SHP77 (cell line): ENCODE measurements at places on chromosomes 2 and 18.

- no peak for DNase-seq
Observed at GRCh38 chr2:196369967-196370366, 198.6 kb upstream of the STK17B start.

- no peak for DNase-seq
Observed at GRCh38 chr18:26553943-26554342, 5.6 kb upstream of the KCTD1 start.

- no peak for DNase-seq
Observed at GRCh38 chr2:109476641-109477441, 136.9 kb downstream of the SEPTIN10 start.

- no peak for DNase-seq
Observed at GRCh38 chr2:28979576-28980366, 1.3 kb upstream of the TOGARAM2 start.

DNA sequence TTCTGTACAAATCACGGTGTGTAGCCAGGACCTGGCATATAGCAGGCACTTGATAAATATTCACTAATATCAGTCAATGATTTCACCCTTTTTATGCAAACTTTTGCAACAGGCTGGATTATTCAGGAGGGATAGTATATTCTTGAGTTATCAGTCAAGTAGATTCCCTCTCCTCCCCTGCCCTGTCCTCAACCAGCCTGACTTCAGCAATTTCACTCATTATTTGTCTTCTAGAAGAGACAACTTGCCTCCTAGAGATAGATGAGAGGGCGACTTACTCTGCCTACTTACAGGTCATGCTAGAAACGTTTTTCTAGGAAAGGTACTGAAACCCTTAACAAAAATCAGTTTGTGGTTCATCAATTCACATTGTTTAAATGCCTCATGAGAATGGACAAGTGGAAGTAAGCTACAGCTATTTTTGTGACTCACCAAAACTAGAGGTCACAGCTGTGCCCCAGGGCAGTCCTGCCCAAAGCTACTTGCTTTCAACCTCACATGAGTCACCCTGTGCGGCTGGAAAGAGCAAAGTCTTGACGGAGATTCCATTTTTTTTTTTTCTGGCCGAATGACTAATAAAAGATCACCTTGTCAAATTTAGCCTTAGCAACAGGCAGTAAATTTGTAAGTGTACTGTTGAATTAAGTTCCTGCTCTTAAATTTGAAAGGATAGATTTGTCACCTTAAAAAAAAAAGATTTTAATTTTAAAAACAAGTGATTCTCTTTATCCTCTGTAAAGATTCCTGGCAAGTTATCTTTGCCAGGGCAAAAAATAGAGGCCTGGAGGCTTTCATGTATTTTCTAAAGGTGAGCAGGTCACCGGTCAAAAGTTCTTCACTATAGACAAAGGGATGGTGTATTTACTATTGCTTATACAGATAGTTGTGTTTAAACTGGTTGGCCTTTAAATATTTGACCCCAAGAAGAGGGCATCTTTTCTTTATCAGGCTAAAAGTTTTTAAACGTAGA lies 109.0 kb upstream of the SLC35G4 start:
- DNase-seq: no peak

DNA sequence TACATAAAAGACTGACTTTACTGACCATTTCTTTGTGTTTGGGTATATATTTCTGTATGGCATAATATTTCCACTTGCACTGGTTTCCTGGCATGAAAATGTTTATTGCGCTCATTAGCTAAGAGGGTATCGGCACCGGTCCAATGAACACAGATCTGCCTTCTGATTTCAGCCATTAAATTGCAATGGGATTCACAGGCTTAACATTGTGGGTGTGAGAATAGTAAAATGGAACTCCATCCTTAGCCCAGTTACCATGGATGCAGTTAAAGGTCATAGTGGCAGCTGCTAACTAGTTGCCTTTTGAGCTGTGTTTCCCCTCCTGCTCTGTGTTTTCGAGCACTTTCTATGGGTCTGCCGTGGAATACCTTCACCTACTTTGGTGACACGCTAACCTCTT lies 352.6 kb upstream of the POU3F3 start:
- no peak for DNase-seq

DNA sequence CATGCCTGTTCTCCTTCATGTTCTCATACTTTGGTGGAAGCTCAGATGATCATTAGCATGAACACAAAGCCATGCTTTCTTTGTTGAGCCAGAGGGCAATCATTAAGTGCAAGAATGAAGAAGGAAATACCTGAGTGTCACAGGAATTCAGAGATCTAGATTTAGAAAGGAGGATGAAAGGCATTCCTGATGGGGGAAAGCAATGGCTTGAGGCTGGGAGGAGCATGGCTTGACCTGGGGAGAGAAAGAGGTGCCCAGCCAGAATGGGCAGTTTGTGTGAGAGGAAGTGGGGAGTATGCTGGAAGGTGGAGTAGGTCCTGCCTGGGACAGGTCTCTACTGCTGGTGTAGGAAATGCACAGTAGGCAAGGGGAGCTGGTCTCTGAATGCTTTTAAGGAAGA lies 35.1 kb downstream of the SLC4A3 start:
- no peak for DNase-seq

DNA sequence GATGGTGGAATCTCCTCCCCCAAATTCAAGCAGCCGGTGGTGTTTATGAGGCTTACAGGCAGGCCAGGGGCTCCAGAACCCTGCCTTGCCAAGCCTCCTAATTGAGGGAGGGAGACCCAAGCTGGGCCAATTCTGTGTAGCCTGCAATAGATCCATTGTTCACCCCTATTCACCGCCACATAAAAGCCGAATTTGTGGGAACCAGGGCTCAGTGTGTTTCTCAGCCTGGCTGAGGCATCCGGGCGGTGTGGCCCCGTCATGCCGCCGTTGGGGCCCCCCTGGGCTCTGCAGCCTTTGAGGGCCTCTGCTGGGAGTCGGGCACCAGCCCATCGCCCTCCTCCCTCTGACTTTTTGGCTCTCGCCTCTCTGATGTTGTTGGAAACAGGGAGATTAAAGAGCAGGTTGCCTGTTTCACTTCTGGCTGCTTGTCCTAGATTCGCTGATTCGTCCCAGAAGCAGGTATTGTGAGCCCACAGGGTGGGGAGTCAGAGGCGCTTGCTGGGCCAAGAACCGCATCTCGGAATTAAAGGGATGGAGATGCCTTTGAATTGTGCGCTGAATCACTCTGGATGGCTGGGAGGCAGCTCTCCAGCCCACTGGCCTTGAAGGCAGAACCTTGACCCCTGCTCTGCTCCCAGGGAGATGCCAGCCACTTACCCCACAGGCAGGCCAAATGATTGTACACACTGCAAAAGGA lies 14.7 kb upstream of the OTOS start:
- DNase-seq: no peak

- no peak for DNase-seq
Observed at GRCh38 chr2:168895771-168896170, 5.3 kb upstream of the G6PC2 start.

DNA sequence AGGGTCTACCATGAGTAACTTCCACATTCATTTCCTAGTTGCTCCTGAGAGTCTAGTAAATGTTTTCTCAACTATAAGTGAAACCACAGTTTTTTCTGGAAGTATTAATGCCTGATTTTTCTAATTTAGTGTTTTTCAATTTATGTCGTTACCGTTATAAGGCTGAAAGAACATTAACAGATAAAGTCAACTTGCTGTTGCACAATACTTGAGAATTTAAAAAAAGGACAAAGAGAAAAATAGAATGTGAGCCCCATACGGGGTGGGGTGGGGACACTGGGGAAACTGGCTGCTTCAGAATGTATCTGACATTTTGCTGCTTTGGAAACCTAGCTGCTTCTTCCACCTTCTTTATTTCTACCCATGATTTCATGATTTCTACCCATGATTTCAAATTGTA lies 26.2 kb downstream of the CNOT11 start:
- DNase-seq: no peak

DNA sequence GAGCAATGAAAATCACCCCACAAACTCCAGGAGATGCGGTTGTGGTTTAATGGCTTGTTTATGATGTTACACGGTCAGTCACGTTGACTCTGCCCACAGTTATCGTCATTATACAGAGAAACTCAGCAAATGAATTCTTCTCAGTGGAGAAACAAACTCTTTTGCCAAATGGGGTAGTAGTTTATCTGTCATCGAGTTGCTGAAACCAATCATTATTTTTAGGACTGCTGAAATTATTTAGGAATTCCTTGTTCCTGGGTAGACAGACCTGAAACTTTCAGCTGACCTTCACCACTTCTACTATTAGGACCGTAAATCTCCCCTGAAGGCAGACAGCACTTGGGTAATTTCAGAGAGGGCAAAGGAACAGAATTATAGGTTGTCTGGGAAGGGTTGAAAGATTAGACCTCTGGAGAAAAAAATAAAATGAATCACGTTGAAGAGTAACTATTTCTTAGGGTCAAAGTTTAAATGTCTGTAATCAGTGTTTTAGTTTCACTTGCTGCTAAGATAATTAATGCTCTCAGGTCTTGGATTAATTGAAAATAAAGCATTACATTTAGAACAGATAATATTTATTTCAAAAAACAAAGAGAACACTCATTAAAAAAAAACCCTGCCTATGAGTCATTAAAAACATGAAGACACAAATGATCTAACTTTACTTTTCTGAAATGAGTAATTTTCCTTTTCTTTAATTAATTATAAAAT lies 52.1 kb upstream of the LYPD6 start:
- no peak for DNase-seq

- DNase-seq: no peak
Observed at GRCh38 chr2:46188041-46188716, 109.0 kb upstream of the EPAS1 start.

DNA sequence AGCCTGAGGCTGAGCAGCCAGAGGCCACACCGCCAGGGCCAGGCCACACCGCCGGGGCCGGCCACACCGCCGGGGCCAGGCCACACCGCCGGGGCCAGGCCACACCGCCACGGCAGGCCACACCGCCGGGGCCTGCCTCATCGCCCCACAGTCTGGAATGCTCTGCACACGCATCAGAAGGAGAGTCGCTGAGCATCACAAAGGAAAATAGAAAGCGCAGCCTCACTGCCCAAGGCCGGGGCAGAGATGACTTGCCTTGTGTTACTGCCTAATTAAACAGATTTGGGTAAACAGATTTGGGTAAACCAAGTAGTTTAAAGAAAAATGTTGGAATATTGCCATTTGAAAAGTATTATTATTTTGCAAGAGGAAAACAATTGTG lies 10.4 kb upstream of the NFATC1 start:
- DNase-seq: no peak

GRCh38 chr18:62721839-62722795 lies 6.8 kb downstream of the PHLPP1 start:
- no peak for DNase-seq

- DNase-seq: no peak
Observed at GRCh38 chr2:24403168-24403831, 43.0 kb upstream of the ITSN2 start.

- DNase-seq: no peak
Observed at GRCh38 chr2:38386821-38387220, 9.7 kb upstream of the ATL2 start.
